ENCODE measurements at places on chromosomes 1 and 21.

DNA sequence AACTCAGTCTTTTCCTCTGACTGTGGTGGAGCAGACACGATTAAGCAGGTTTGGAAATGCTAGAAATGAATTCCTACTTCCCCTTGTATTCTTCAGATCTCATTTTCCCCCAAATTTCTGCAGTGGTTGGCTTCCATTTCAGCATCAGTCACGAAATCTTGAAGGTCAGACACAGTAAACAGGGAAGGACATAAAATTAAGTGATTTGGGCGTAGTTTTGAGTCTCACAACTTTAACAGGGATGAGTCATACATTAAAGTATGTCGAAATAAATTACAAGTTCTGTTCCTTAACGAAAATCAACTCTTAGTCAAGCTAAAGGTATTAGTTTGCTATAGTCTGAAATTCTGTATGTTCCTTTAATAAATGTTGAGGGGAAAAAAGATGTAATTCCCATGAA, 61.1 kb downstream of the HNRNPR start:
- no peak for DNase-seq

GRCh38 chr1:94559921-94560320, 18.4 kb upstream of the F3 start:
- no peak for DNase-seq

DNA sequence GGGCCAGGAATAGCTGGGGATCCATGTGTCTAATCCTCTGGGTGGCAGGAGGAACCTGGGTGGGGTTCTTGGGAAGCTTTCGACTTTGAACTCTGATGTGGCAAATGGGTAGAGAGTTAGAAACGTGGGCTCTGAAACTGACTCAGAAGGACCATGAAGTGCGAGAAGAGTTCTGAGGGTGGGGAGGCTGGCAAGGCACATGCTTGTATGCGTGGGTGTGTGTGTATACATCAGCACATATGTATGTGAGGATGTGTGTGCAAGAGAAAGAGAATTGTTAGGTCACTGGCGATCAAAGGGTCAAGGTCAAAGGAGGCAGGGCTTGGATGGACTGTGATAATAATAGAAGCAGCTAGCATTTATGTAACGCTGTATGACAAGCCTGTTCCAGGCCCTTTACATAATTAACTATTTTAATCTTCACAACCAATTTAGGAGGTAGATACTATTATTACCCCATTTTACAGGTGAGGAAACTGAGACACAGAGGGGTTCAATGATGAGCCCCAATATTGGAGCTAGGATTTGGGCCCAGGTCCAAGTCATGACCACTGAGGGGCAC, 84.5 kb upstream of the POU3F1 start:
- no peak for DNase-seq

- no peak for DNase-seq
Measured at GRCh38 chr21:28742527-28742926, 250.2 kb downstream of the LTN1 start.

- DNase-seq: no peak
Measured at GRCh38 chr1:228698017-228698329, 37.3 kb upstream of the RHOU start.

DNA sequence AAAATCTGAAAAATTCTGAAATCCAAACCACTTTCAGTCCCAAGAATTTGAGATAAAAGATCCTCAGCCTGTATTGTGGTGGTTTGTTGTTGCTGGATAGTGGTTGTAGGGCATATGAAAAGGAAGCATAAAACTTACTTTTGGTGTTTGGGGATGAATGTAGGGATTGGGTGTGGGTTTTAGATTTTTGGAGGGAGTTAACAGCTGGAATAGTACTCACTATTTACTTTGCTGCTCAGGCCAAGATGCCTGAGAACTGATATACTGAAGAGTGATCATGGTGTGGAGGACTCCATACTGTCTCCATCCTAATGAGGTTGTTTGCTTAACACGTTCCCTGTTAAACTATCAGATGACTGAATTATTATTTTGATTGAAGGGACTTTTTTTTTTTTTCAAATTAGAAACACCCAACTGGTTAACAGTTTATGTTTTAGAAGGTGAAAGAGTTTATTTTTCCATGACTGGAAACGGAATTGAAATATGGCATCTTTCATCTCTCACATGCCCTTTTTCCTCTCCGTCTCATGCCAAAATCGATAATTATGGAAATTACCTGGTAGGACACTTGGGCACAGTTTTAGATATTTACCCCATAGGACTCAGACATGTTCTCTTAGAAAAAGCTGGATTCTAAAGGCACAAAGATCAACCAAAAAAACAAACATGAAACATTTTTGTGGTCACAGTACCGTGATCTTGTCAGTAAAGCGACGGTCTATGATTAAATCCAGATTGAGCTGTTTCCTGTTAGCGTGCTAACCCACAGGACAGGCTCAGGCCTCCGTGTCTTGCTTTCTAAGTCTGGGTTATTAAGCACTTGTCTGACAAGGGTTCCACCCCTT, 37.3 kb downstream of the RGL1 start:
- DNase-seq: no peak

- no peak for DNase-seq
Measured at GRCh38 chr1:80212948-80213347, 1206.4 kb upstream of the ADGRL4 start.

- no peak for DNase-seq
Measured at GRCh38 chr1:220879509-220880361, 492 bp downstream of the HLX start.

DNA sequence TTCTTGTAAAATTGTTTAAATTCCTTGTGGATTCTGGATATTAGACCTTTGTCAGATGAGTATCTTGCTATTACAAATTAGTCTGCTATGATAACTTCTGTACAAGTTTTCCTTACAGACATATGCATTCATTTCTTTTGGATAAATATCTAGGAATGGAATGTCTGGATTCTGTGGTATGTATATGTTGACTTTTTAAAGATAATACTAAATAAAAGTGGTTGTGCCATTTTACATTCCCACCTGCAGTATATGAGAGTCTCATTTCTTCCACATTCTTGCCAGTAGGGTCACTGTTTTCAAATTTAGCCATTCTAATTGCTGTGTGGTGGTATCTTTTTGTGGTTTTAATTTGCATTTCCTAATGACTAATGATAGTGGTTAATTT, 53.9 kb downstream of the SYDE2 start:
- DNase-seq: no peak

DNA sequence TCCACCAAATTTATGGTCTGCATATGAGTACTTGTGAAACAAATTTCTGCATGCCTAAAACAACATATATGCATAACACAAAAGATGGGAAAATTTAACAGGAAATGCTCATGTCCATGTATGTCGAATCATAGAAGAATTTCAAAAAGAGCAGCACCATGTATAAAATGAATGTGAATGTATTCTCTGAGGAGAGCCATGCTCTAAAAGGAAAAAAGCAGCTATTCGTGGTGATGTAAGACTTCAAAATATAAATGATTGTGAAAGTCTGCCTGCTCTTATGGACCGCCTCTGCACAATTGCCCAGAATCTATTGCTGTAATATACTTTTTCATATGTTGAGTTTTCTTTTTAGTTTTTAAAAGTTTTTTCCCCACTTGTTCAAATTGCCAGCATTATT, 66.8 kb downstream of the EPB41 start:
- DNase-seq: no peak

- no peak for DNase-seq
Measured at GRCh38 chr1:32521165-32521564, 18.1 kb upstream of the ZBTB8A start.

GRCh38 chr1:168285971-168286927, 5.6 kb downstream of the TBX19 start:
- no peak for DNase-seq

DNA sequence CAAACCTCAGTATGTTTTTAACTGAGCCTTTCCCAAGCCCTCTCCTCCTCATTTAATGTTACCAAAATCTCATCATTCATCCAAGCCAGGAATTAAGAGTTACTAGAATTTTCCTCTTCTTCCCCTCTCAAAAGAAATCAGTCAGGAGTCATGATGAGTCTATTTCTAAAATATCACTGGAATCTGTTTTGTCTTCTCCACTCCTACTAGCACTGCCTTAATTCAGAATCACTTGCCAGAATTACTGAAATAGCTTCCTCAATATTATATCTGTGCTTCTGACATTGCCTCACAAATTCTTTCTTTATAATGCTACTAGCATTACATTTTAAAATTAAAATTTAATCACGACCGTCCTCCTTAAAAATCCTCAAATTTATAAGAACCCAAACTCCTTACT, 106.1 kb downstream of the PTGER3 start:
- no peak for DNase-seq

DNA sequence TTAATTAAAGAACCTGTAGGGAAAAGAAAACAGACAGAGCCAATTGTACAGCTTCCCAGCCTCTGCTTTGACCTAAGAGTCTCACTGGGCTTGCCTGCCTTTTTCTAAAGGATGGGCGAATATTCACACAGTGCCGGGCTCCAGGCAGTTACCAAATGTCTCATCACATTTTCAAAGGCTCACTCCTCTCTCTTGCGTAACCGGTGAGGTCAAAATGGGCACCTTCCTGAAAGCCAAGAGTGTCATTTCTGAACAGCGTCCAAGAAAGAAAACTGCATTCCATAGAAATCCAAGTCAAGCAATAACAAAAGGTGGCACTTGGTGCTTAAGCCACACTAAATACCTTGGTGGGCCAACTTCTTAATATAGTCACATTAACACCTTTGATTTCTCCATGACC, 710 bp upstream of the PALMD start:
- DNase-seq: no peak

- no peak for DNase-seq
Measured at GRCh38 chr1:165306543-165307434, 49.7 kb downstream of the LMX1A start.

GRCh38 chr1:69987881-69988280, 217.5 kb downstream of the LRRC40 start:
- no peak for DNase-seq

- DNase-seq: no peak
Measured at GRCh38 chr1:6538956-6539355, 15.4 kb downstream of the NOL9 start.

- DNase-seq: no peak
Measured at GRCh38 chr1:192256674-192257334, 60.0 kb upstream of the RGS21 start.

DNA sequence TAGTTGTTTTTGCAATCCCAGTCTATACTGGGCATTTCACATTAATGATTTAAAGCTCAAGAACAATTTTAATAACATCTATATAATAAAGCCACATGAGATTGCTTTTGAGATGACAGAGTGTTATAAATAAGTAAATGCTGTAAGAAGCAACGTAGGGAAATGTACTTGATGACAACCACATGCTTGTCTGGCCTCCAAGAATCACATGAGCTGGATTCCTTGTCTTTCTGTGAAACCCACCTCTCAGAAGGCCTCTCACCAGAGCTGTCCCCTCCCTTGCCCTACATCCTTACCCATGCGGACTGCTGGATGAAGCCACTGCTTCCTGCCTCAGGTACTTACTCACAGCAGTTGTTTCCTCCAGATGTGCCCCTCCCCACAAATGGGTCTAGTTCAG, 145.1 kb upstream of the CTTNBP2NL start:
- no peak for DNase-seq

- no peak for DNase-seq
Measured at GRCh38 chr1:243256590-243256989, 749 bp downstream of the SDCCAG8 start.

GRCh38 chr1:60133000-60133673, 59.6 kb upstream of the C1orf87 start:
- DNase-seq: no peak

- DNase-seq: no peak
Measured at GRCh38 chr1:31694069-31694963, 9.5 kb downstream of the COL16A1 start.

- DNase-seq: peak; percentile 56
Measured at GRCh38 chr1:186082235-186082937, 292.7 kb downstream of the TPR start.

- DNase-seq: no peak
Measured at GRCh38 chr1:25477448-25478034, 46.8 kb downstream of the MACO1 start.

DNA sequence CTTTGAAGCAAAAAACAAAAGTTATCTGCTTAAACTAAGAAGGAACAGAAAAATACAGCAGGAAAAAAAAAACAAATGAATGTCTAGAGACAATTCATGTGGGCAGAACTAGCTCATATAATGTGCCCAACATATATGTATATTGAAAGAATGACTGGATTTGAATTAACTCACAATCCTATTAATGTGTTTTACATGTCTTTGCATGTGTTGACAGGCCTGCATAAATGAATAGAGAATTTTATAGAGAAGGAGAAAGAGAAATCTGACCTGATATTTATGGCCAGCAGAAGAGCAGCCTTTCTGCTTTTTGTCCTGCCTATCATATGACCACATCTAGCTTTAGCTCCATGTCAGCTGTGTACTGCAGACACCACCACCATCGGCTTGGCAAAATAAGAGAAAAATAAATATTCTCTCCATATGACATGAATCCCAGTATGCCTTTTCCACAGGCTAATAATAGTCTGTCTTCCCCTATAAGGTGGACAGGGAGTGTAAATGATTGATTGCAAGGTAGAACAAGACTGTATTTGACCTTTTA, 171.5 kb upstream of the PALMD start:
- no peak for DNase-seq

- no peak for DNase-seq
Measured at GRCh38 chr1:81695741-81696140, 105.0 kb upstream of the ADGRL2 start.

DNA sequence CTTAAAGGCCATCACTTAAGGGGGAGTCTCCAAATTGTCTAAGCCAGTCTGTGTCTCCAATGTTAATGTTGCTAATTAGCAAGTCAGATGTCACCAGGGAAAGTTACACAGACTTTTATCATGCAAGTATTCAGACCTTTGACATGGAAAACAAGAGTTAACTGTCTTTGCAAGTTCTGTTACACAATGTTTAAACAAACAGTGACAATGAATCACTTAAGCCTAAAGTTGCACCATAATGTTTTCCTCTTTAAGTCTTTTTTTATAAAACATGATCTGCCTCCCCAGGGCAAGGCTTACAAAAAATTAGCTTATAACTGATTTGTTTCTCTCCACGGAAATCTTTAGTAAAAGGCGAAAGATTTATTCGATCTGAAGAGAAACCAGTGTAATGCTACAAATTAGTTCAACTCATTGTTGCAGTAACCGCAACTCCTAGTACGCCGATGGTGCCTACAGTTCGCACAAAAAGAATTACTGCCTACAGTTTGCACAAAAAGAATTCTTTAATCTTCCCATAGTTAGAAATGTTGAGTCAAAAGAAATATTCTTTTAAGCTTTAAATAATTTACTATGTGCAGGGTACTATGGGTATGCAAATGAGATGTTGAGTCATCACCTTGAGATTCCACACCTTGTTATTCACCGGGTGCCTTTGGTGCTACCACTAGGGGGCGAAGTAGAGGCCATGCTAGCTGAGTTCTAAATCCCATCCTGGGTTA, 45.3 kb downstream of the HHAT start:
- DNase-seq: peak; percentile 77
